ENCODE measurements at places on chromosomes 12 and 14.

DNA sequence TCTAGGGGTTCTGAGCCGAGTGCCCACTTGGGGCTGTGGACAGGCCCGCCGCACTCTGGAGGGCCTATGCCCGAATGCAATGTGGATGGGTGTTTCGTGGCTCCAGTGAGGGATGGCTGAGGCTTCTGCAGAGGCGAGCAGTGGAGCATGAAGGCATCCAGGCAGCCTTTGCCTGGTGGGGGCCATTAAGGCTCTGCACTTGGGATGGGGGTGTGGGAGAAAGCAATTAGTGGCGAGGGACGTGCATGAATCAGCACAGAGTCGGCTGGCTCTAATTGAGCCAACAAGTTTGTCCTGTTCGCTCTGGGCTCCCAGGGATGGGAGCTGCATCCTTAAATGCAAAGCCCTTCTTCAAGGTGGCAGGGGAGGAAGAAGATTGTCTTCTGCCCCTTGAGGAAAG, 346.9 kb upstream of the FKBP4 start:
- DNase-seq: no peak

DNA sequence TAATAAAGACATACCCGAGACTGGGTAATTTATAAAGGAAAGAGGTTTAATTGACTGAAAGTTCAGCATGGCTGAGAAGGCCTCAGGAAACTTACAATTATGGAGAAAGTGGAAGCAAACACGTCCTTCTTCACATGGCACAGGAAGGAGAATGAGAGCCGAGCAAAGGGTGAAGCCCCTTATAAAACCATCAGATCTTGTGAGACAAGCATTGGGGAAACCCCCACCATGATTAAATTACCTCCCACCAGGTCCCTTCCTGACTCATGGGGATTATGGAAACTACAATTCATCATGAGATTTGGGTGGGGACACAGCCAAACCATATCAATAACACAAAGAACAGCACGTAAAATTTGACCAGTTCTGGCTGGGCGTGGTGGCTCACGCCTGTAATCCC, 85.6 kb upstream of the ATF7IP start:
- no peak for DNase-seq

- no peak for DNase-seq
Observed at GRCh38 chr12:94457311-94457710, 2.4 kb downstream of the CEP83 start.

DNA sequence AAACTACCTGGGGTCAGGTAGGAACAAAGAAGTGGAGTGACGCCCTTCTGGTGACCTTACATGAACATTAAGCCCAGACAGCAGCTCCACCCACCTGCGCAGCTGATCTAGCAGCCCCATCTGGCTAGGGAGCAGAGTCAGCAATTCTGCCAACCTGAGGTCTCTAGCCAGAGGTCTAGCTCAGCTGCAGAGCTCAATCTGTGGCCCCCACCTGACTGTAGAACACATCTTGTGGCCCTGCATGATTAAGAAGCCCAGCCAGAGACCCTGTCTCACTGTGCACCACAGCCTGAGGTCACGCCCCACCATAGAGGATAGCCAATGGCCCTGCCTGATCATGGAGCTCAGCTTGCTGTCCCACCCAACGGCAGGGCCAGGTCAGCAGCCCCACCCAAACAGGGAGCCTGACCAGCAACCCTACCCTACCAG, 50.6 kb upstream of the HIGD1C start:
- no peak for DNase-seq

GRCh38 chr12:66074561-66074960, 56.0 kb downstream of the LLPH start:
- no peak for DNase-seq

GRCh38 chr12:4089956-4090355, 183.6 kb upstream of the CCND2 start:
- DNase-seq: no peak

- DNase-seq: no peak
Observed at GRCh38 chr14:49582113-49582977, 3.8 kb downstream of the RPS29 start.

GRCh38 chr14:59283361-59283760, 94.9 kb downstream of the DAAM1 start:
- no peak for DNase-seq

GRCh38 chr12:28242496-28243309, 52.4 kb downstream of the CCDC91 start:
- DNase-seq: no peak

GRCh38 chr12:11847539-11847938, 198.1 kb downstream of the ETV6 start:
- DNase-seq: no peak

GRCh38 chr14:65783576-65783975, 371.0 kb downstream of the FUT8 start:
- no peak for DNase-seq

DNA sequence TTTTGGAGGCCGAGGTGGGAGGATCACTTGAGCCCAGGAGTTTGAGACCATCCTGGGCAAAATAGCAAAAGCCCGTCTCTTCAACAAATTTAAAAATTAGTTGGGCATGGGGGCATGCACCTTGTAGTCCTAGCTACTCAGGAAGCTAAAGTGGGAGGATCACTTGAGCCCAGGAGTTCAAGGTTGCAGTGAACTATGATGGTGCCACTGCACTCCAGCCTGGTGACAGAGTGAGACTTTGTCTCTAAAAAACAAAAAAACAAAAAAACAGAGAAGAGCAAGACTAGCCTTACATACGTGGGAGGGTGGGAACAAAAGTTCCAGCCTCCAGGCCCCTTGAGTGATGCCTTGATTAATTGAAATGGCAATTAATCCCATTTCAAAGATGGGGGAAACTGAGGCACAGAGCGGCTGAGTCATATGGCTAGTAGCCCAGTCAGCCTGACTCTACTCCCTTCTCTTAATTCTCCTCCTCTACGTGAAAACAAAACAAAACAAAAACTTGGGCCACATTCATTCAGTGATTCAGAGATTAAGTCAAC, 3.3 kb upstream of the FAM222A start:
- DNase-seq: no peak

- no peak for DNase-seq
Observed at GRCh38 chr14:20782280-20782890, 1.3 kb downstream of the RNASE6 start.

GRCh38 chr12:102202556-102202955, 4.9 kb upstream of the PMCH start:
- no peak for DNase-seq

DNA sequence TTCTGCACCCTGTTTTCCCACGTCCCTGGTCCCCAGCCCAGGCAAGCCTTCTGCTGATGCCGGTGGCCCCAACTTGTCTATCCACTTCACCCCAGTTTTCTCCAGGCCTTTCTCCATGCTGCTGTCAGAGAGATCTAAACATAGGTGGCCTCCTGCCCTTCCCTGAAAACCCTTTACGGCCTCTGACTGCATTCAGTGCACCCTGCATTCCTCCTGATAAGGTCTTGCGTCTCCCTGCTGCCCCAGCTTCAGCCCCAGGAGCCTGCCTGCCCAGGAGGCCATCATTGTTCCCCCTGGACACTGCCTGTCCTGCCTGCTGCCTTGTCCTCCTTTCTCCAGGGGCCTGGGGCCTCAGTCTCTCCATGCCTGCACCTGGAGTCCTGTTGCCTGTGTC, 29.8 kb downstream of the TRAF3 start:
- DNase-seq: no peak

GRCh38 chr14:36646664-36647416, 14.8 kb upstream of the PAX9 start:
- DNase-seq: no peak

GRCh38 chr12:26527682-26528081, 305.3 kb downstream of the ITPR2 start:
- no peak for DNase-seq

DNA sequence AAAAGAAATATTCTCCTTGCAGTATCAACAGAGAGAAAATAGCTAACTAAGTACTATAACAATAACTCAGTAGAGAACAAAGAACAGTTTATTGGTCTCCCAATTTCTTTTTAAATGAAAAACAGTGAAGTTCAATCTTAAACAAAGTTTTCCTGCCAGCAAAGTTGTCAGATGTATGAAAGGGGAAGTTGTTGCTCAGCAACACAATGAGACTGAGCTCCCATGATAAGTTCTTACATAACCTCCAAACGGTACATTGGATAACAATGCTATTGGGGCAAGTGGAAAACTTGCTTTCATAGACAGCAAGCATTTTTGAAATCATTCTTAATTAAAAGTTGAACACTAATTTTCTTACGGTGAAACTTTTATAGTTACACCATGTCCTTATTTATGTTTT, 94.9 kb downstream of the ALG10B start:
- DNase-seq: no peak

GRCh38 chr12:89984846-89985245, 276.2 kb upstream of the ATP2B1 start:
- no peak for DNase-seq

GRCh38 chr14:104425171-104425681, 154.3 kb upstream of the C14orf180 start:
- DNase-seq: no peak

- no peak for DNase-seq
Observed at GRCh38 chr12:116039081-116039480, 238.4 kb downstream of the MED13L start.

DNA sequence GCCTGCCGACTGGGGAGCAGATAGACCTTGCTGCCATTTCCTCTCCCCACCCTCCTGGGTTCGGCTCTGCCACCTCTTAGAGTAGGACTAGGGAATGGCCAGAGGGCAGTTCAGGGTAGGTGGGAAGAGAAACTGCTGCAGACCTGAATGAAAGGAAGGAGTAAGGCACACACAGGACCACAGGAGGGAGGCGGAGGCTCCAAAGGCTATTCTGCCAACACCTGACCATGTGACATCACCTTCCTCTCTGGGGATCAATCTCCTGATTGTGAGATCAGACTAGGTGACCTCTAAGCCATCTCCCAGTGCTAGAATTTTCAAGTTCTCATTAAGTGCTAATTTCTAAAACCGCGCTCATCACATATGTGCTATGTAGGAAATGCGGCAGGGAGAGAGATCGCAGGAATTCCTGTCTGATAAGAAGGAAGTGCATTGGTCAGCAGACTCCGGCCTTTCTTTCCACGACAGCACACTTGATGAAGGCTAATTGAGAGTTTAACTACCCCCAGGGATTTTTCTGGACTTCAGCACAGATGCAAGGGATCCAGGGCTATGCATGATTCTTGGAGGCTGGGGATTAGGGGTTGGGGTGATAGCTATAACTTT, 11.5 kb upstream of the TSPAN11 start:
- no peak for DNase-seq

DNA sequence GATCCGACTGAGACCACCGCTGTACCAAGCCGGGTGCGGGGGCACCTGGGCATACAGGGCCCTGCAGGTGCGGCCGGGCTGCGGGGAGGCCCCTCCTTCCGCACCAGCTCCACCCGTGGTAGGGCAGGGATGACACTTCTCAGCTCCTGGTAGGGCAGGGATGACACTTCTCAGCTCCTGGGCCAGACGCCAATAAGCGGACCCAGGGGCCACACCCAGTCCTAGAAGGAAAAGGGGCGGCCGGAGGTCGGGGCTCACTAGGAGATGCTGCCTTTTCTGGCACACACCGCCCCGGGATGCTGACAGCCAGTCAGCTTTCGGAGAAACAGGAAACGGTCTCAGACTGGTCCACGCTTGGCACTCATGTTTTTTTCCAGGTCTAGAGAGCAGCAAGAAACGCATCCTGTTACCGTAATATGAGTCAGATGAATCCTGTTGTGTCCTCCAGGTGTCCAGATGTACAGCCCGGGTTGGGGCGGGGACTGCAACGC, 34.8 kb downstream of the NFKBIA start:
- DNase-seq: no peak

GRCh38 chr14:74571441-74571841, 40.6 kb downstream of the LTBP2 start:
- no peak for DNase-seq

GRCh38 chr14:45658226-45658916, 405.4 kb upstream of the MIS18BP1 start:
- DNase-seq: no peak

GRCh38 chr14:89810101-89810500, 144.4 kb downstream of the EFCAB11 start:
- DNase-seq: no peak

- DNase-seq: peak; percentile 44
Observed at GRCh38 chr14:103629503-103630121, 601 bp downstream of the KLC1 start.

- peak; percentile 84 for DNase-seq
Observed at GRCh38 chr14:59358102-59358501, 107.1 kb downstream of the GPR135 start.

- no peak for DNase-seq
Observed at GRCh38 chr12:85573635-85574214, 262.5 kb downstream of the RASSF9 start.

GRCh38 chr14:75928690-75929181, 53.1 kb downstream of the TGFB3 start:
- DNase-seq: no peak

- DNase-seq: peak; percentile 57
Observed at GRCh38 chr14:73613046-73613383, 698 bp downstream of the ACOT6 start.

DNA sequence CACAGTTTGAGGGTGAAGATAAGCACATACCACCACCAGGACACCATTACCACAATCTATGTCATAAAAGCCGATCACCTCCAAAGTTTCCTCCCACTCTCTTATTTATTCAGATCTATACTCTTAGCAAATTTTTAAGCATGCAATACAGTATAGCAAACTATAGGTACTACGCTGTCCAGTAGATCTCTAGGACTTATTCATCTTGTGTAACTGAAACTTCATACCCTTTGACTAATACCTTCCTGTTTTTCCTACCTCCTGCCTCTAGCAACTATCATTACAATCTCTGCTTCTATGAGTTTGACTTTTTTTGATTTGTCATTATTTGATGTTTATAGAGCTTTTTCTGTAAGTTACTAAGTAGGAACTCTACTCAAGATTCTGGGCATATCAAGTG, 84.5 kb upstream of the MANSC4 start:
- DNase-seq: no peak

DNA sequence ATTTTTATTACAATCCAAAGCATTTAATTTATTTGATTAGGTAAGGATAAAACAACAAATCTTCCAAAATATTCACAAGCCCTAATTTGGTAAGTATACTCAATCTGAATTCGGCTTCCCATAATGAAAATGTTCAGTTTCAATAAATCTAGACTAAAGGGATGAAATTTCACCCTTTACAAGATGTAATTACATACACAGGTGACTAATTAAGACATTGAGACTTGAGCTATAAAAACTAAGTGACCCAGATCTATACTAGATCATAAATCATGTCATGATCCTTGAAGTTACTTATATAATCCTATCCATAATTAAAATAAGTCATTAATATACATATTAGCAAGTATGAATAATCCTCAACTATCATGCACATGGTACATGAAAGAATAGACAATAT, 36.6 kb downstream of the LRP6 start:
- DNase-seq: no peak

DNA sequence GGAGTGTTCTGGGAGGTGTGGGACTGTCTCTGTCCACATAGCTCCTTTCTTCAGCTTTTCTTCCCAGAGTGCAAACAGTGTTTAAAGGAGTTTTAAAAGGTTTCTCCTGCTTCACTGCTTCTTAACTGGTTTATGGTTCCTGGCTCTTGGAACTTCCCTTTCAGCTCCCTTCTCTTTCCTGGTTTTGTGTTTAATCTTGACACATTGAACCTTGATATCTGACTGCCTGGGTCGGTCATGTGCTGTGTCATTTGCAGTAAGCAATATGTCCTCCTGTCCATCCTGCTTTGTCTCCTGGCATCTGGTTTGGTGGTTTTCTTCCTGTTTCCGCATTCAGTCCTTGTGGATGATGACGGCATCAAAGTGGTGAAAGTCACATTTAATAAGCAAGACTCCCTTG, 2.2 kb downstream of the TMEM106C start:
- DNase-seq: no peak
